ENCODE measurements at places on chromosomes 16 and 17.

DNA sequence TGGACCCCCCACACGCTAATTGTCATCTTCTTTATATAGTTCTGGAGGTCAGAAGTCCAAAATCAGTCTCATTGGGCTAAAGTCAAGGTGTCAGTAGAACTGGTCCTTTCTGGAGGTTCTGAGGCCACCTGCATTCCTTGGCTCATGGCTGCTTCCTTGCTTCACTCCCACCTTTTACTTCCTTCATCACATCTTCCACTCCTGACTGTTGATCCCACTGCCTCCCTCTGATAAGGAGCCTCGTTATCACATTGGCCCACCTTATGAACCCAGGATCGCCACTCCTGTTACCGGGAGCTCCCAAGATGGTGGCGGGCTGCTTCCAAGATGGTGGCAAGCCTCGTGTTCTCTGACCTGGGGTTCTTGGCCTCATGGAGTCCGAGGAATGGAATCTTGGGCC is 83.0 kb downstream of the CDC27 start:
- DNase-seq = no peak

GRCh38 chr17:3596804-3597464 is 12.3 kb downstream of the TRPV1 start:
- DNase-seq = no peak

DNA sequence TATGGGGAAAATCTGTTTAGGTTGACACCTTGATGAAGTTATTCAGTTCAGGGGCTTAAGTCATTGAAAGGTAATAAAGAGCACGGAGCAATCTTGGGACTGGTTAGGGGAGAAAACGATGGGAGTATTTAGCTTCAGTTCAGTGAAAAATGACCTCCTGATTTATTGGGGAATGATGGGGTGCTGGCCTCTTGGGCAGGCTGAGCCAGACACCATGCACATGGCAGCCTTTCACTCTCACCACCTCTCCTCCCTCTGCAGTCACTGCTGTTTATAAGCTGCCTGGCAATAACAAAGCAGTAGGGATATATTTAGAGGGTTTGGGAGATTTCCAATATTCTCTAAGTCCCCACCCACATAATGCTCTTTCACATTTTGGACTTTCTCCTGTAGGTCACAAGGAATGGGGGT is 140.5 kb upstream of the HS3ST2 start:
- DNase-seq = no peak

DNA sequence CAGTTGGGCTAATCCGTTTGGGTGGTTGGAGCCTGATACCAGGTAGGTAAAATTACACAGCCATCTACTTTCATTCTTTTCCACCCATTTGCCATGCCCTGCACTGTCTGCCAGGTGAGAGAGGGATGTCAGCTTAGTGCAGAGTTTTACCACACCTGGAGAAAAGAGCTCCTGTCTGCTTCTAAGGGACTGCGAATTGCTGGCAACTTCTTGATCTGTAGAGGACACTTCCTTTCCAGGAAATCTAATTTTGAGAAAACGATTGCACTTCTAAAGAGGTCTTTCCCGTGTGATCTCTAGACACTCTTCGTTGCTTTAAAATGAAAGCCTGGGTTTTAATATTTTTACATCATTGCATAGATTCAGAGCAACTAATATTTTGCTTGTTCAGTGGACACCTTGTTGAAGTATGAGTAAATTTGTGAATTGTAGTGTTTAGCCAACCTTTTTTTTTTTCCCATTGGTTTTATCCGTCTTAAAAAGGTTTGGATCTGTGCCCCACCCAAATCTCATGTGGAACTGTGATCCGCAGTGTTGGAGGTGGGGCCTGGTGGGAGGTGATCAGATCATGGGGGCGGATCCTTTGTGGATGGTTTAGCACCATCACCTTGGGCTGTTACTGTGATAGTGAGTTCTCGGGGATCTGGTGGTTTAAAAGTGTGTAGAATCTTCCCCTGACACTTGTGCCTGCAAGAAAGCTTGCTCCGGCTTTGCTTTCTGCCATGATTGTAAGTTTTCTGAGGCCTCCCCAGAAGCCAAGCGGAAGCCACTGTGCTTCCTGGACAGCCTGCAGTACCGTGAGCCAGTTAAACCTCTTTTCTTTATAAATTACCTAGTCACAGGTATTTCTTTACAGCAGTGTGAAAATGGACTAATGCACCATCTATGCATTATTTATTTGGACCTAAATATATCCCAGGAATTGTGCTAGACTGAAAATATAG is 104.6 kb downstream of the PRKCA start:
- DNase-seq = no peak

DNA sequence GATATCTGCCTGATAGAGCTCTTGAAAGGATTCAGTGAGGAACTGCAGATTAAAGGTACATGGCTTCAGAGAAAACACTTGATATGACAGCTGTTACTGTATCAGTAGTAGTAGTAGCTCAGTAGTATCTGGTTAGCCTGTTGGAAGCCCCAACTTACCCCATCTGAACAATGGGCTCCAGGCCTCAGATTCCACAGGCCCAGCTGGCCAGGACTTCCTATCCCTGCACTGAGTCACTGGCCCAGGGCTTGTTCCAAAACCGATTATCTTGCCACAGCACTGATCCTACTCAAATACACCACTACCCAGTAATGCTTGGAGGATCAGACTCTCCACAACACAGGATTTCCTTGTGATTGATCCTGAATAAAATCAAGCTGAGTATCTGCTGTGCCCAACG is 32.6 kb downstream of the DCUN1D3 start:
- DNase-seq = no peak

DNA sequence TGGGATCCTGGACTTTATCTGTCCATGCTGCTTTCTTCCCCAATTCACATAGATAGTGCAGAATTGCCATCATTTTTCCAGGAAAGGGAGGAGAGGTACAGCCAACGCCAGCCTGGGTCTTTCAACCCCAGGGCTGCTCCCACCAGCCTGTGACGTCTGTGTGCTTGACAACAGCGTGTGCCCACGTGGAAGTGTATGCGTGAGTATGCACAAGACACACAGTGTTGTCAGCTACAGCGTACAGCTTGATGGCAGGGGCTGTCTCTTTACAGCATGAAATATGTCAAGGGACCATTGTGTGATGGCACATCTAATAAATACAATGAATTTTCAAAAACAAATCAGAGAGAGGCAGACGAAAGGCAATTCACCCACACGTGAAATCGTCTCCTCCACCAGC is 62.3 kb downstream of the GSG1L start:
- DNase-seq = no peak

DNA sequence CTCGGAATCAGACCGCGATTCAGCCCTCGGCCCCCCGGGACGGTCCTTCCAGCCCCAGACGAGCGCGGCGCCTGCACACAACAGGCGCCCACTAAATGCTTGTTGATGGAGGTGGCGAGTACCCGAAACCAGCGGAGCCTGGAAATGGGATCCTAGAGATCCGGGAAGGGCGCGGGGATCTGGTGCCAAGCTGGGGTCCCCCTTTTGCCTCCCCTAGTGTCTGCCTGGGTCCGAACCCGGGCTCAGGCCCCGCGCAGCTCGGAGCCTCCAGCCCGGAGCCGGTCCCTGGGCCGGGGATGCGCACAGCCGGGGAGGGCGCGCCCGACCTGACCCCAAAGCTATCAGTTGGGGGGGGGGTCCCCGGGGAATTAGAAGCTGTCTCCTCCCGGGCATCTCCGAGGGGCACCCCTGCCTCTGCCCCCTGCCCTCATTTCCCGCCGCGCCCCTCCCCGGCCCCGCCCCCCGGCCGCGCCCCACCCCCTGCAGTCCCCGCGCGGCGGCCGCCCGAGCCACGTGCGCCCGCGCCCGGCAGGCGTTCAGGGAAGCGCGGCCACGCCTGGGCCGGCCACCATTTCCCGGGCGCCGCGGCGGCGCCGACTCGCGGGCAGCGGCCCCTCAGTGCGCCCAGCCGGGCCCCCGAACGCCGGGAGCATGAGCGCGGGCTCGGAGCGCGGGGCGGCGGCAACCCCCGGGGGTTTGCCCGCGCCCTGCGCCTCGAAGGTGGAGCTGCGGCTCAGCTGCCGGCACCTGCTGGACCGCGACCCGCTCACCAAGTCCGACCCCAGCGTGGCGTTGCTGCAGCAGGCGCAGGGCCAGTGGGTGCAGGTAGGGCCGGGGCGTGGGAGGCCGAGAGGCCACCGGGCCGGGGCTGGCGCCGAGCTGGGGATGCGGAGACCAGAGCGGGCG is at the start of gene CPNE7:
TSS of gene CPNE7 (plus strand) at position 512 of the 906 bp plus-strand sequence. CDS start at position 652, 140 bp downstream.
- peak; percentile 60 for DNase-seq

- peak; percentile 90 for DNase-seq
Observed at GRCh38 chr17:74417178-74418045, 14.5 kb upstream of the GPRC5C start.

- DNase-seq = peak; percentile 72
Observed at GRCh38 chr17:82019690-82020571, 2.7 kb downstream of the CENPX start.

DNA sequence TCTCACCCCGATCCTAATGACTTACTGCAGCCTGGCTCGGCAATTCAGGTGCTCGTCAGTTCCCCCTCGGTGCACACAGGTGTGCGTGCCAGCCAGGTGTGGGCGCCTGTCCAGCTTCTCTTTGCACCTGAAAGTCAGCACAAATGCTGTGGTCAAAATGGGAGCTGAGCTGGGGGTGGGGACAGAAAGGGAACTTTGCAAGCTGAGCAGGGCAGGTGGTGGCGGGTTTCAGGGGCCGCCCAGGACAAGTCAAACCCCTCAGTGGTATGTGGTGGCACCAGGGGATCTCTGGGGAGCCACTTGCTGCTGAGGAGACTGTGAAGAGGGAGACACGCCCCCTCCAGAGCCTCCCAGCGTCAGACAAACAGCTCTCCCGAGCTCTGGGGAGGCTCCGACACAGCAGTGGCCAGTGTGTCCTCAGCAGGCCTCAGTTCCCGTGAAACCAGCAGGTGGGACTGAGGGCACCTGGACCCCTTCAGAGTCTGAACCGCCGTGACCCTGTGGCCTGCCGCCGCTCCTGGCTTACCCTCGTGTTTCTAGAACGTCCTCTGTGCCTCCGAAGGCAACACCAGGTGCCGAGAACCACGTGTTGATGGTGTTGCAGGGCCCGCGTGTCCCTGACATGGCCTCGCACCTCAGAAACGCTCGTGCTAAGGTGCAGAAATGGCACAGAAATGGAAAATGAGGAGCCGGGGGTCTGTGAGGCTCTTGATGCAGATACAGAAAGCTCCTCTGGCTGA is 233.5 kb upstream of the TNRC6C start:
- no peak for DNase-seq

- no peak for DNase-seq
Observed at GRCh38 chr16:66946974-66947301, 11.6 kb downstream of the CES2 start.

- no peak for DNase-seq
Observed at GRCh38 chr17:32498391-32498790, 11.6 kb downstream of the CDK5R1 start.

DNA sequence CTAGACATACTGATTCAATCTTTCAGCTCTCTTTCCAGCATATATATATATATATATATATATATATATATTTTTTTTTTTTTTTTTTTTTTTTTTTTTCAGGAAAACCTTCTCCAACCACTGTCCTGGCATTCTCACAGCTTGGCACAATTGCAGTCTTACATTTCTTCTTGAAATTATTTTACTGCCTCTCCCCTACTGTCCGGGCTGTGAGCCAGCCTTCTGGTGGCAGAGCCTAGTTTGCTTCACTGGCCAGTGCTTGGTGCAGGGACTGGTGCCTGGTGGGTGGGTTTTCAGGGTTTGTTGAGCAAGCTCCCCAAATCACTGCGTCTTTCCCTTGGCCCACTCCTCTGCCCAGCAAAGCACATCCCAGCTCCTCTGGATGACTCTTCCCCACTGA is 28.5 kb downstream of the PRSS54 start:
- no peak for DNase-seq

- no peak for DNase-seq
Observed at GRCh38 chr17:81406117-81406953, 11.1 kb downstream of the BAHCC1 start.

DNA sequence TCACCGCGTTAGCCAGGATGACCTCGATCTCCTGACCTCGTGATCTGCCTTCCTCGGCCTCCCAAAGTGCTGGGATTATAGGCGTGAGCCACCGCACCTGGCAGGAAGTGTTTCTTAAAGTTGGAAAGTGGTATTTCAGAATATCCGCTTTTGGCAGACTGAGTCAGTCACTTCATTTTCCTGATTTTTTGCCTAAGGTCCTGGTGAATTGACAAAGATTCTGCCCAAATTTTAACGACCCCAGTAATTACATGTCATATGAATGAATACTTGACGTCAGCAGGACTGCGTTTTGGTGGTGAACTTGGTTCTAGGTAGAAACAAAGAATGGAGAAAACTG is 4.5 kb upstream of the BRCA1 start:
- DNase-seq = no peak

- no peak for DNase-seq
Observed at GRCh38 chr16:27248036-27248435, 20.5 kb downstream of the NSMCE1 start.

GRCh38 chr16:85369741-85370528 is 243.2 kb upstream of the GSE1 start:
- peak; percentile 33 for DNase-seq

DNA sequence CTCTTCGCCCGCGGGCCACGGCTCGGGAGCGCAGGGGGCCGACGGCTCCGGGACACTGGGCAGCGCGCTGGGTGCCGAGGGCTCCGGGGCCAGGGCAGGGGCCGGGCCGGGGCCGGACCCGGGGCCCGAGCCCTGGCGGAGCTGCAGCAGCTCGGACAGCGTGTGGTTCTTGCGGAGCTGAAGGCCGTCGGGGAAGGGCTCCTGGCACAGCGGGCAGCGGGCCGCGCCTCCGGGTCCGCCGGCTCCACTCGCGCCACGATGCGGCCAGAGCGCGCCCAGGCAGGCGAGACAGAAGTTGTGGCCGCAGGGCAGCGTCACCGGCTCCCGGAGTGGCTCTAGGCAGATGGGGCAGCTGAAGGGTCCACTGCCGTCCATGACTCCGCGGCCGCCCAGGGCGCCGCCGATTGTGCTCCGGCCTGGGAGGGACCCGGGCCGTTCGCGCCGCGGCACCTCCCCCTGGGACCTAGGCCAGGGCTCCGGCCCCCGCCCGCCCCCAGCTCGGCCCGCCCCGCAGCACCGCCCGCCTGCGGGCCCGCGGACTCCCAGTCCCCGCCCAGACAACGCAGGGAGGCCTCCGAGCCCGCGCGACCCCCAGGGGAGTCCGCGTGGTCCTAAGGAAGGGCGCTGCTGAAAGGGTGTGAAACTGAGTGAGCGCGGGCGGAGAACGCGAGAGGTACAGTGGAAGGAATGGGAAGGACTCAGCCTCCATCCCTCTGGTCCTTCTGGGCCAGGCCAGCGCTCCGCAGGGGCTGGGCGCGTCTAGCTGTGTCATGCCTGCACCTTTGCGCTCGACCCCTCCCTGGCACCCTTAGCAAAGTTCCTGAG is at the start of gene TRIM47:
TSS of gene TRIM47 (minus strand) at position 408 of the 825 bp plus-strand sequence. CDS start at position 375, 33 bp downstream.
- DNase-seq = peak; percentile 75

GRCh38 chr17:21842332-21843317 is 150.3 kb downstream of the KCNJ18 start:
- DNase-seq = no peak

DNA sequence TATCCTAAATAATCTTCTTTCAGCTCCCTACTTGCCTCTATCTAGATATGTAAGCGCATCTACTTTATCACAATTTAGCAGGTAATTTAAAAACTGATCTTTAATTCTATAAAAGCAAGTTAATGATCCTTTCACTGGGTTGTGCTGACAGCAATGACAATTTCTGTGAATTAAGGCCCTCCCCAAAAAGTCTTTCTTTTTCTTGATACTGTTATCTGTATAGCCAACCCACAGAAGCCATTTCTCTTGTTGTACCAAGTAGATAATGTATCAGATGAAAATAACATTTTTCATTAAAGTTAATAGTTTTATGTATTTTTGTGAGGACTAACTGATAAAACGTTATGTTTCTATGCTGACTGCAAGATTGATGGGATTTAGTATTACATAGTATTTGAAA is 3.8 kb downstream of the ZPBP2 start:
- DNase-seq = no peak

GRCh38 chr16:89915303-89916232 is 3.1 kb upstream of the MC1R start:
- no peak for DNase-seq

GRCh38 chr17:31289790-31290189 is 7.2 kb downstream of the OMG start:
- no peak for DNase-seq

Measured in A549 (cell line).